ENCODE measurements at places on chromosomes 7 and 10. TPM values are rescaled to one million over a fixed set of nuclear protein-coding genes. Genes with fewer than 3 reads are reported as not detected.

TUBGCP2 gene
- total RNA-seq, result 34.2 TPM

MMD2 gene
- 0.24 TPM for total RNA-seq

IQUB gene
- total RNA-seq, result 2.6 TPM

STARD3NL gene
- total RNA-seq, result 63.3 TPM

SLC26A5 gene
- not detected for total RNA-seq

ATOH7 gene
- not detected for total RNA-seq

HOXA1 gene
- 1.9 TPM for total RNA-seq

ADGRA1 gene
- total RNA-seq, result not detected

GHRHR gene
- 2.4 TPM for total RNA-seq

BEND7 gene
- total RNA-seq, result 7.5 TPM

ANLN gene
- 31.1 TPM for total RNA-seq

IGF2BP3 gene
- total RNA-seq, result 51.3 TPM

CPA5 gene
- total RNA-seq, result 0.72 TPM

C10orf71 gene
- 3.6 TPM for total RNA-seq

EBLN1 gene
- total RNA-seq, result 3.6 TPM

METTL27 gene
- not detected for total RNA-seq

TYW1B gene
- total RNA-seq, result 4.3 TPM

DOCK1 gene
- 56.1 TPM for total RNA-seq

NKX1-2 gene
- total RNA-seq, result not detected

NT5C3A gene
- 47.2 TPM for total RNA-seq

MYH16 gene
- not detected for total RNA-seq

FOXI2 gene
- not detected for total RNA-seq

NME8 gene
- total RNA-seq, result not detected

TLX1 gene
- total RNA-seq, result 3.4 TPM

SPDYE11 gene
- 1.7 TPM for total RNA-seq

A1CF gene
- 2.9 TPM for total RNA-seq

ZC3HAV1L gene
- total RNA-seq, result 28.9 TPM

PCLO gene
- total RNA-seq, result 6.7 TPM

SLC13A4 gene
- total RNA-seq, result 6.5 TPM

MAP3K8 gene
- 76.6 TPM for total RNA-seq

MKX gene
- 10.1 TPM for total RNA-seq

DGKI gene
- 76.1 TPM for total RNA-seq

HMX2 gene
- not detected for total RNA-seq

PYROXD2 gene
- 13.5 TPM for total RNA-seq

GAD2 gene
- 2.2 TPM for total RNA-seq

AIMP2 gene
- 48.6 TPM for total RNA-seq

CALHM3 gene
- total RNA-seq, result not detected

THSD7A gene
- 7.0 TPM for total RNA-seq

CADPS2 gene
- 12.0 TPM for total RNA-seq

NPY gene
- not detected for total RNA-seq

DRGX gene
- 0.48 TPM for total RNA-seq

PDIA4 gene
- 130 TPM for total RNA-seq

CHPF2 gene
- 33.5 TPM for total RNA-seq

MEOX2 gene
- 6.5 TPM for total RNA-seq

TRIM73 gene
- 1.9 TPM for total RNA-seq

All from umbilical cord (tissue), 2 donors.